MV-4-11 (cell line): ENCODE measurements at places on chromosomes 12 and 14.

- DNase-seq = no peak
These were observed 33.3 kb downstream of the ERG28 start for GRCh38 chr14:75627406-75627805.

DNA sequence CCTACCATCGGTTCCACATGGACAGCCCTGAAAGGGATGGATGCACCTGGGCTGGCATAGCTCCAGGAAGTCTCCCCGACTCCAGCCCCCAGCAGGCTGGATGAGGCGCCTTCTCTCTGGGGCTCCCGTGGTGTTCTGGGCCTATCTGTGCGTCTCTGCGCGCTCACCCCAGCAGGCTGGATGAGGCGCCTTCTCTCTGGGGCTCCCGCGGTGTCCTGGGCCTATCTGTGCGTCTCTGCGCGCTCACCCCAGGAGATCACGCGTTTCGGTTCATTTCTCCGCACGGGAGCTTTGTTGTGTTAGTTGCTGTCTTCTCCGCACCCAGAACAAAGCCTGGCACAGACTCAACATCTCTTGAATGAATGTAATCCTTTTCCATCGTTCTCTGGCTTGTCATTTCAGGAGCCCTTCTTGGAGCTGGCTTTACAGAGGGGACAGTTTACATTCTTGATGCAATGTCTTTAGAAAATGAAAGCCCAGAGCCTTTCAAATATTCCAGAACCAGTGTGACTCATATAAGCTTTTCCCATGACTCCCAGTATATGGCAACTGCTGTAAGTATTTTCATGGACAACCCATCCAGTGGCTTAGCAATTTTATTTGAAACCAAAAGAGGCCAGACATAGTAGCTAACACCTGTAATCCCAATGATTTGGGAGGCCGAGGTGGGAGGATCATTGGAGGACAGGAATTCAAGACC, 40.3 kb downstream of the CFAP251 start:
- DNase-seq = no peak

DNA sequence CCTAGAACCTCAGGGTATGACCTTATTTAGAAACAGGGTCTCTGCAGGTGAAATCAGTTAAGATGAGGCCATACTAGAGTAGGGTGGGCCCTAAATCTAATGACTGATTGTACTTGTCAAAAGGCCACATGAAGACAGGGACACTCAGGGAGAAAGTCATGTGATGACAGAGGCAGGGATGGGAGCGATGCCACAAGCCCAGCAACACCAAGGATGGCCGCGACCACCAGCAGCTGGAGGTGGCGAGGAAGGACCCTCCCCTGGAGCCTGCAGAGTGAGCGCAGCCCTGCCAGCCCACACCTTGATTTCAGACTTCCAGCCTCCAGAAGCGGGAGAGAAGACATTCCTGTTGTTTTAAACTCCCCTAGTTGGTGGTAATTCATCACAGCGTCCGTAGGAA, 199.9 kb downstream of the PHETA1 start:
- no peak for DNase-seq

DNA sequence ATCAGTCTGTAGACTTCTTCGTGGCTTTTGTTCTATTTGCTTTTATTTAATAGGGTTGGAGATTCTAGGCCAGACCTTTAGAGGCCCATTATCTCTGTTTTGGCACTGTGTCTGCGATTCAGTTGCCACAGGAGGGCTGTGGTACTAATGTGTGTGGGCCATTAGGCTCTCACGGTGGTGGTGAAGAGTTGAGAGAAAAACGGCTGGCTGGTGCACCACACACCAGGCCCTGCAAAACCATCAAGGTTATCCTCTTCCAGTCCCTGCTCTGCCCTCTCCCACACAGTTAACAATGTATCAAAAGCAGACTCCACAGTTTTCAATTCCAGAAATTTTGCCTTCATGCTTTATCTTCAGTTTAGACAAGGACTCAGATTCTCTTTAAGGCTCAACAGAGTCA, 97.7 kb downstream of the MYF5 start:
- DNase-seq = no peak

- DNase-seq = peak; percentile 100
These were observed 22.3 kb upstream of the HECTD1 start for GRCh38 chr14:31229638-31230572.

DNA sequence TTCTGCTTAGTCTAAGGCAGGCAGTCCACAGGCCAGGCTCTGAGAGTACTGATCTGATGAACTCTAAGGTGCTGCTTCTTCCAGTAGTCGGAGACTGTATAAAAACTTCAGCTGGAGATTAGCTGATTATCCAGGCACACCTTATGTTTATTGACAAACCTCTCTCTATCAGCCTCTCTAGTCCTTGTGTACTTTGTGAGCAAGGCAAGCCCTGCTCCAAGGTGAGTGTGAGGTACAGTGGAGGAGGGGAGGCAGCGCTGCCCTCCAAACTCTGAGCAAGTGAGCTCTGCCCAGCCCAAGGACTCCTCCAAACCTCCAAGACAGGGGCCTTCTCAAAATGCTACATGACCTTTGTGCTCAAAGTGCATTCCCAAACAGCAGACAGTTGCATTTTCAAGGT, 95.9 kb upstream of the CDKN3 start:
- no peak for DNase-seq

DNA sequence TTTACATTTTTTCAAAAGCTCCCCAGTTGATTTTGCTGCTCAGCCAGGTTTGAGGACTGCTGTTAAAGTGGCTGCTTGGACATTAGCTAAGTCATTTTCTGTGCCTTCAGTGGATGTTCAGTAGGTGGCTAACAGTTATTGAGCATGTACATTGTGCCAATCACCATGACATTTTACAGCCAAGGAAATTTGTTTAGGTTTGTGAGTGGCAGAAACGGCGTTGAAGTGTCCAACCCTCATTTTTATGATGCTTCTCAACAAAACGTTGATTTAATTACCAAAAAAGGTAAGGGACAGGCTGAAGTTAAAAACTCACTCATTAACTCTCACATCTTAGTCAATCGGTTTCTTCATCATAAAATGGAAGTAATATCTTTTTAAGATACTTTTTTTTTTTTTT, 37.0 kb upstream of the LRIG3 start:
- no peak for DNase-seq

- DNase-seq = no peak
These were observed 34.2 kb downstream of the CCDC88C start for GRCh38 chr14:91383439-91383838.

DNA sequence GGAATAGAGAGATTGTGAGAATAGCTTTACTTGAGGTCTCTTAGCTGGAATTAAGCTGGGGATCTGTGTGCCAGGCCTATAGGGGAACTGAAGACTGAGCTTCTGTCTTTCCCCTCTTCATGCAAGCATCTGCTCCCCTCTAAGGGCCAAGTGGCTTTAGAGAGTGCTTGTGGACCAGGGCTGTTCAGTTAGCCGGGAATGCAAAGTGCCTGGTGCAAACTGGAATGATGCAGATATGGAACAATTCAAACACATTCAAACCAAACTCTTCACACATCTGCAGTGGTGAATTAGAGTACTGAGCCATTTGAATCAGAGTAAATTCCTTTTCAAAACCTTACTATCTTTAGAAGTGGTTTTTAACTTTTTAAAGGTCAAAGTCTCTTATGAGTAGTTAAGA, 99.0 kb downstream of the LIN7A start:
- DNase-seq = no peak

GRCh38 chr12:25768151-25768550, 190.3 kb upstream of the RASSF8 start:
- no peak for DNase-seq

- DNase-seq = peak; percentile 77
These were observed 103.5 kb upstream of the HIF1A start for GRCh38 chr14:61591862-61592261.
